NCI-H1105 (cell line): ENCODE measurements at places on chromosomes 5 and 9.
A peak's percentile ranks its signal among the peaks of the same experiment; 100 is the strongest.

GRCh38 chr5:1032551-1033027, 24.0 kb downstream of the NKD2 start:
- DNase-seq: no peak

GRCh38 chr5:157443041-157443549, 16.9 kb upstream of the NIPAL4 start:
- DNase-seq: no peak

- DNase-seq: no peak
Observed at GRCh38 chr9:71624728-71625127, 143.6 kb downstream of the CEMIP2 start.

DNA sequence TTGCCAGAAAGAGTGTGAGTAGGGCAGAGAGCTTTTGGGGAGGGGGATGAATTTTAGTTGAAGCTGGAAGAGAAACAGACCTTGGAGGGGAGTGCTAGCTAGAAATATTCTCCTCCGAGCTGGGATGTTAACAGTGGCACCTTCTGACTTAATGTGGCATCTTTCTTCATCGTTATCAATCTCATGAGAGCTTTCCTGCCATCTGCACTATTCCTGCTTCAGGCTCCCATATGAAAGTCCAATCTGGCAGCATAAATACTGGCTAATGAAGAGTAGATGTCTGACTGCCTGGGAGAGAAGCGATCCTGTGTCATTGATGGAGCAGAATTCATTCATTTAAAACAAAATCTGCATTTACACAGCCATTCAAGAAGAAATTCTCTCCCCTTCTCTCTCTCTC, 284.5 kb downstream of the TMEM38B start:
- no peak for DNase-seq

- no peak for DNase-seq
Observed at GRCh38 chr9:20191228-20191840, 402.5 kb upstream of the SLC24A2 start.

- no peak for DNase-seq
Observed at GRCh38 chr5:32531885-32532520, 53.4 kb upstream of the SUB1 start.

DNA sequence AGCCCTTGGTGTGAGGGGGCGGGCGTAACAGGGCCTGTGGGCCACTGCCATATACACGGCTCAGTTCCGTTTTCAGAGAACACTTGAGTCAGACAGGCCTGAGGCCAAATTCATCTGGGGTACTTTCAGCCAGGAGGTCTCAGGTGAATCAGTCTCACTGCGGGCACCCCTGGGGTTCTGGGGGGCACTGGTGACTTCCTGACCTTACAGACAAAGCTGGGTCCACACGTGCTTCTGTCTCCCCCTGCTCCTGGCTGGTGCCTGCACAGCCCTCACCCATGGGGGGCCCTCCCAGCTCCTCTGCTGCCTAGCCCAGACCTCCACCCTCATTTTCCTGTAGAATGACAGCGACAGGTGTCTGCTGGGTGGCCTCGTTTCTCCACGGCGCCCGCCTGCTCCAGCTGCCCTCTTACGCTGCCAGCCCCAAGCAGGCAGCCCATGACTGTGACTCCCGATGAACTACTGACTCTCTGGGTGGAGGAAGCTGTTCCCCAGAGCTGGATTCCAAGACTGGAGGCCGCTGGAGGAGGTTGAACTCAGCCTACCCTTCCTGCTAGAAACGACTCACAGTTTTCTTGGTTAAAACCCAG, 374.1 kb upstream of the IRX4 start:
- no peak for DNase-seq

DNA sequence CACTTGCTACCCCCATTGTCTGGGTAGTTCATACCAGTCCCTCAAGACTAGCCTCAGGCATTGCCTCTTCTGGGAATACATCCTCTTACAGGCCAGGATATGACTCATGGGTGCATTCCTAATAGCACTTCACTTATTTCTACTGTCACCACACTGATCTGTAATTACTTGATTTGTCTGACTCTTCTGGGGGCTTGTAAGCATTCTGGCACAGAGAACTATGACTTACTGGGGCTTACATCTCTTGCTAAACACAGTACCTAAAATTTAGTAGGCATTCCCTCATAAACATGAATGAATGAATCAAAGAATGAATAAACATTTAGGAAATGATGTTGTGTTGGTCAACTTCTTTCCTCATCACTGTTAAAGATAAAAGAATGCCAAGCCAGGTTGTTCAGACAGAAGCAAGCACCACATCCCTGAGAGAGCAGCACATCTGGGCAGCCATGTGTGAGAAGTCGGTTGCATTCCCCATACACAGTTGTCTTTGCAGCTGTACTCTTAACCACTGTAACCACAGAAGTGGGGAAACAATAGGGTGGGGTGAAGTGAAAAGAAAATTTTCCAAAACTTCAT, 27.6 kb downstream of the IL7R start:
- no peak for DNase-seq

DNA sequence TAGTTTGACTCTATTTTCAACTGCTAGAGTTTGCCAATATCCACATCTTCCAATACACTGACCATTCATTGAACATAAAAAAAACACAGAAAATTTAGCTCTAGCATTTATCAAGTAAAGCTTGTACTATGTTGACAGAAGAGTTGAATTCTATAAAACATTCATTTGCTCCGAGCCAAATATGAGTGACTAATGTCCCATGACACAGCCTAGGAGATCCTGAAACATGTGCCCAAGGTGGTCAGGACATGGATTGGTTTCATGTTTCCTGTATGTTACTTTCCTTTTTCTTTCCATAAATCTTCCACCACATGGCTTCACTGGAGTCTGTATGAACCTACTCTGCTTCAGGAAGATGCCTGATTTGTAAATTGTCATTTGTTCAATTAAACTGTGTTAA, 122.4 kb upstream of the PRDM9 start:
- no peak for DNase-seq

- no peak for DNase-seq
Observed at GRCh38 chr9:93810028-93810971, 144.9 kb downstream of the BARX1 start.

GRCh38 chr5:172199446-172199845, 5.5 kb downstream of the EFCAB9 start:
- DNase-seq: no peak

GRCh38 chr5:20276061-20276958, 288.3 kb upstream of the CDH18 start:
- DNase-seq: no peak

- DNase-seq: peak; percentile 65
Observed at GRCh38 chr9:113274474-113275156, 757 bp downstream of the CDC26 start.

DNA sequence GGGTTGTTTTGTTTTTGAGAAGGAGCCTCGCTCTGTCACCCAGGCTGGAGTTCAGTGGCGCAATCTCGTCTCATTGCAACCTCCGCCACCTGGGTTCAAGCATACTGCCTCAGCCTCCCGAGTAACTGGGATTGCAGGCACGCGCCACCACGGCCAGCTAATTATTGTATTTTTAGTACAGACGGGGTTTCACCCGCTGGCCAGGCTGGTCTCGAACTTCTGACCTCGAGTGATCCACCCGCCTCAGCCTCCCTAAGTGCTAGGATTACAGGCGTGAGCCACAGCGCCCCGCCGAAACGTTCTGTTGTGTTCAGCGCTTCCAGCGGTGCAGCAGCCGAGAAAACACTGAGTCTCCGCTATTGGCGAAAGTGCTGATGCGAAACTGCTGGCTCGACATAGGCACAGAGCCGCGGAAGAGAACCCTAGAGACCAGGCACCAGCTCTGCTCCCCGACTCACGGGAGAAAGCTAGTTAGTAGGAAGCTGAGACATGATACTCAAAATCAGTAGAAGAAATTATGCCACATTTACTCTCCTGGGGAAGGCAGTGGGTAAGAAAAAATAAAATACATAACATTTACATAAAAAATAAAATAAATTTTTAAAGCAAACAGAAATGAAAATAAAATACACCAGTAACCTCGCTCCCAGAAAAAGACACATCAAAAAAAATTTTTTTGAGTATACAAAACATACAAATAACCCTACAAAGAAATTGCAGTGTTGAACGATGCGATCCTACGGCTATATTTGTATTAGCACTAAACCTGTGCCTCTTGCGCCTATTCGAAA, 31.6 kb downstream of the ANXA2R start:
- DNase-seq: peak; percentile 92

- no peak for DNase-seq
Observed at GRCh38 chr9:100083448-100084127, 15.2 kb downstream of the ERP44 start.

GRCh38 chr9:126490214-126490631, 123.5 kb upstream of the LMX1B start:
- DNase-seq: no peak

- no peak for DNase-seq
Observed at GRCh38 chr5:72326306-72326649, 6.1 kb downstream of the PTCD2 start.

- DNase-seq: no peak
Observed at GRCh38 chr5:98774192-98775033, 950 bp downstream of the RGMB start.

- no peak for DNase-seq
Observed at GRCh38 chr5:81995407-81995806, 23.6 kb downstream of the ATG10 start.

DNA sequence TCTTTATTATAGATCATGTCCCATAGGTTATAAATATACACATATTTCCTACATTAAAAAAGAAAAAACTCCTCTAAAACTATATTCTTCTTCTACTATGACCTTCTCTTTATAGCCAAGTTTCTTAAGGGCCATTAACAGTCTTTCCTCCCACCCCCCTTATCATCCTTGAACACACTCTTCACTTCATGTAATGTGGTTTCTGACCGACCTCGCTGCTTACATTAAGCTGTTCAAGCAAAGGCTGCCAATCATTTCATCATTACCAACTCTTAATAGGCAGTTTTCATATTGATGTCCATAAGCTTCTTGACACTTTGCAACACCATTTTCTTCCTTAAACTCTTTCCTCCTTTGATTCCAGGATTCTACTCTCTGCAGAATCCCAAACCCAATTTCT, 283.0 kb upstream of the PCSK5 start:
- DNase-seq: no peak
